ENCODE measurements at places on chromosomes 11 and 22.

DNA sequence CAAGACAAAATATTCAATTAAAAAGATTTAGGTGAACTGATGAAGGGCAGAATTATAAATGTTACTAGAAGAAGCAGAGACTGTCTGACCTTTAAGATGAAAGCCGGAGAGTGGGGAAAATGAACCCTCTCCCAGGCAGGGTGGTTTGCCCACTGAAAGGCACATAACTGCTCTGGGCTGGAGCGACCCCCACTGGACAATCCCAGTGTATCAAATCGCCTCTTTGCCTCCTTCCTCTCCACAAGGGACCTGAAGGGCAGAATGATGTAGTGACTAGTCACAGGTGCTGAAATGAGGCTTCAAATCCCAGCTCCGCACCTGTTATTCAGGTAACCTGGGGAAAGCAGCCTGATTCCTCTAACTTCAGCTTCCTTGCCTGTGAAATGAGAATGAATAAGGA, 69.0 kb downstream of the EFCAB6 start:
- no peak for DNase-seq

- no peak for DNase-seq
These were observed 1.1 kb upstream of the GAB2 start for GRCh38 chr11:78418584-78419211.

GRCh38 chr22:19110064-19110458, 12.2 kb downstream of the DGCR2 start:
- no peak for DNase-seq

GRCh38 chr11:100908746-100909145, 220.9 kb downstream of the PGR start:
- DNase-seq: no peak

DNA sequence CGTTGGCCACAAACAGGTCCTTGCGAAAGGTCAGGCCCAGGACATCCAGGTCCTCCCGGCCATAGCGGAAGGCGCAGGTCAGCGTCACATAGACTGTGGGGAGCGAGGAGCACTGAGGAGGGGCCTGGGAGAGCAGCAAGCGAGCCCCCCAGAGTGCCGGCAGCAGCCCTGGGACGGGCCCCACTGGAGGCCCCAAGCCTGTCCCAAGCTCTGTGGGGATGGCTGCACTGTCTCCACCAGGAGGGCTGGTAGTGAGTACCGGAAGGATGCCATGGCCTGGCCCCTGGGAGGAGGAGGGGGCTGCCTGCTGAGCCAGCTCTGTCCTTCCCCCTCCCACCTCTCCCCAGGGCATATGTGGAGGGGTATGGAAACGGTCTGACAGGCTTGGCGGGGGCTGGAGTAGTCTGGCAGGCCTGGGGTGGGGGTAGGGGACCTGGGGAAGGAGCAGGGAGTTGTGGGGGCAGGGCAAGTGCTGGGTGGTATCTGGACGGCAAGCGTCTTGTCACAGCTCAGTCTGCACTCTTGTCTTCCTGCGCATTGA, 42.9 kb downstream of the TPBGL start:
- peak; percentile 34 for DNase-seq

DNA sequence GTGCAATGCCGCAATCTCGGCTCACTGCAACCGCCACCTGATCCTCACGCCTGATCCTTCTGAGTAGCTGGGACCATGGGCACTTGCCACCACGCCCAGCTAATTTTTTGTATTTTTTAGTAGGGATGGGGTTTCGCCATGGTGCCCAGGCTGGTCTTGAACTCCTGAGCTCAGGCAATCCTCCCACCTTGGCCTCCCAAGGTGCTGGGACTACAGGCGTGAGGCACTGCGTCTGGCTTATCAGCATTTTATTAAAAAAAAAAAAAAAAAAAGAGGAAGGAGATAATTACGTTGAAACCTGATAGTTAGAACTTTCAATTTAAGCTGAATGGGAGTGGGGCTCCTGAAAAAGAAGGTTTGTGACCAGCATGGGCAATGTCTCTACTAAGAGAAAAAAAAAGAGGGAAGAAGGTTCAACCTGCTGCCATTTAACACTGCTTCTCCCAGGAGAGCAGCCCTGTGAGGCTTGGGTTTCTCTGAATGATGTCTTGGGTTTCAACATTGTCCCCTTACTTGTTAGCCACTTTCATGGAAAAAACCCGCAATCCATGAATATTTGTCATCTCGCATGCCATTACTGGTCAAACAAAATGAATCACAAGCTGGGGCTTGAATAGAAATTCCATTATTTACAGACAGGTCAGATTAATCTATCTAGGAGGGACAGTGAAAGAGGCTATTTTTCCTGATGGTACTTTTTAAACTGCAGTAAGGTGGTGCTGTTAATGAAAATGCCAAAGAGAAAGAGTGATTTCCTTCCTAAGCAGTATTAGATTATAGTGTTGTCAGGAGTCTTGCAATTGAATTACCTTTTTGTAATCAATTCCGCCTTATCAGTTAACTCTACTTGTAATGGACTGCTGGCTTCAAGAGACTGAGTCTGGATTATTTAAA, 72.5 kb downstream of the PACS1 start:
- DNase-seq: peak; percentile 85

DNA sequence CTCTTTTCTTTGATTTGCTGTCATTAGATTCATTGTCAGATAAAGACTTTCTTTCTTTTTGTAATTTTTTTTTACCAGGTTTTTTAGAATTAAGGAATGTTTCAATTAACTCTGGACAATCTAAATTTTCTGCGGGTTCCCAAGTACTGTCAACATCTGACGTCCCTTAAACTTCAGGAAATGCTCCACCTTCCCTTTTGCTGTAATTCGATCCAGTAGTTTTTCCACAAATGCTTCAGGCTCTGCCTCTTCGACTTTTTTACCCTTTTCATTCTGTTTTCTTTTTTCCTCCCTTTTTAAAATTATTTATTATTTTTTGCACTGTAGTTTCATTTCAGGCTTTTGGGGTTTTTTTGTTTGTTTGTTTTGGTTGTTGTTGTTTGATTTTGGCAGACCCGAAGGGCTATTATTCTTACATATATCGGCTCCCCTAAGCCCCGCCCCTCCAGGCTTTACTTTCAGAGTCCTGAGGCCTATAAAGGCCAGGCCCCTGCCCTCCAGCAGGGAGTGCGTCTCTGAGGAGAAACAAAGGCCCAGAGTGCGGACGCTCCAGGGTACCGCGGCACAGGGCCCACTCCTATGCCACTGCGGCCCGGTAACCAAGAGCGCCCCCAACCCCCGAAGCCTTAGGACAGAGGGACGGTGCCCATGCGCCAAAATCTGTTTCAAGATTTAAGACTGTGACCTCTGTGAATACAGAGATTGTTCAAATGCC, 116.4 kb downstream of the TYR start:
- DNase-seq: no peak

DNA sequence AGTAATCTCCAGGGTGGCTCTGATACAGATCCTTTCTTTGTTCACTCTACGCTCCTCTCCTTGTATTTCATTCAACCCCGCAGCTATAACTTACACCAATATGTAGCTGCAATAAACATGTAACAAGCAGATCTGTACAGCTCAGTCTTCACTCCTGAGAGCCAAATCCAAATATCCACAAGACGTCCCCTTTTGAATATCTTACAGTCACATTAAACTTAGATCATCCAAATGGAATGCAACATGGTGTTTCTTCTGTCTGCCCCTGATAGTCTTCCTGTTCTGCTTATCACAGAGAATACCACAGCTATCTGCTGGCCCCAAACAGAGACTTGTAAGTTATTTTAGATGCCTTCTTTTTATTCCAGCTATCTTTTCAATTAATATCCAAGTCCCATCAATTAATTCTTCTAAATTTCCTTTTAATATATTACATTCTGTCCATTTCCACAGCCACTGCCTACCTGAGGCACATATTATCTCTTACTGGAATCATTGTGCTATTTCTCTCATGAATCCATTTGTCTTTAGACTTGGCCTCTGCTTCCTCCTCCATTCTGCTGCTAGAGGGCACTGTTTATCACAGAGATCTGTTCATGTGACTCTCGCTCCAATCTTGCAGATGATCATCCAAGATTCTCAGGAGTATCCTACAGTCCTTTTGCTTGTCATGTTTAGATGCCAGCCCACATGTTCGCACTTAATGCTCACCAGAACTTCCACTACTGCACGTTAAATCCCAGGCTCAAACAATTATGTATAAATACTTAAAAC, 908.6 kb downstream of the NTM start:
- DNase-seq: no peak

- no peak for DNase-seq
These were observed 17.4 kb downstream of the CTSC start for GRCh38 chr11:88320149-88320559.

- no peak for DNase-seq
These were observed 13.6 kb upstream of the OR51S1 start for GRCh38 chr11:4862447-4863236.

DNA sequence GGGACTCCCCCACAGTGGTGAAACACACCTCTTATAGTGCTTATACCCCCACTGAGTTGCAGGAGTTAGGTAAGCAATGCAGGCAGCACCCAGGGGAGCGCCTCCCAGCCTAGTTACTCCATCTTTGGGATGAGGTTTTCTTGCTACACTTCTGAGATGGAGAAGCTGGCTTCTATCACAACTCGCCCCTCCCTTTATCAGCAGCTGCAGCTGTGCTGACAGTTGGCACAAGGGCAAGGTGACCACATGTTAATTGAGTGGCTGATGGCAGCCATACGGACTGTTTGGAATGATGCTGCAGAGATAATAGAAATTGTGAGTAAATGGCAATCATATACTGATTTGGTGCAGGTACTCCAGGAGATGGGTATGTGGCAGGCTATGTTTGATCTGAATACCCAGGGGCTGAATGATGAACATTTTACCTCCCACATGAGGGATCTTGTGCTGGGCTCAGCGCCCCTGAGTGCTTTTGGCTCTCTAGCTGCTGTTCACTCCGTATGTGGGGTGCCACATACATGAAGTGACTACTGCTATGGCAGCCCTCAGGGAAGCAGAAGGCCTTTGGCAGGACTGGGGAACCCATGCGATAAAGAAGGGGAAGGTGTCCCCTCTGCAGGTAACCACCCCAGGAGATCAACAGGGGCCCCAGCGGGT, 29.2 kb upstream of the KCNA4 start:
- DNase-seq: no peak

DNA sequence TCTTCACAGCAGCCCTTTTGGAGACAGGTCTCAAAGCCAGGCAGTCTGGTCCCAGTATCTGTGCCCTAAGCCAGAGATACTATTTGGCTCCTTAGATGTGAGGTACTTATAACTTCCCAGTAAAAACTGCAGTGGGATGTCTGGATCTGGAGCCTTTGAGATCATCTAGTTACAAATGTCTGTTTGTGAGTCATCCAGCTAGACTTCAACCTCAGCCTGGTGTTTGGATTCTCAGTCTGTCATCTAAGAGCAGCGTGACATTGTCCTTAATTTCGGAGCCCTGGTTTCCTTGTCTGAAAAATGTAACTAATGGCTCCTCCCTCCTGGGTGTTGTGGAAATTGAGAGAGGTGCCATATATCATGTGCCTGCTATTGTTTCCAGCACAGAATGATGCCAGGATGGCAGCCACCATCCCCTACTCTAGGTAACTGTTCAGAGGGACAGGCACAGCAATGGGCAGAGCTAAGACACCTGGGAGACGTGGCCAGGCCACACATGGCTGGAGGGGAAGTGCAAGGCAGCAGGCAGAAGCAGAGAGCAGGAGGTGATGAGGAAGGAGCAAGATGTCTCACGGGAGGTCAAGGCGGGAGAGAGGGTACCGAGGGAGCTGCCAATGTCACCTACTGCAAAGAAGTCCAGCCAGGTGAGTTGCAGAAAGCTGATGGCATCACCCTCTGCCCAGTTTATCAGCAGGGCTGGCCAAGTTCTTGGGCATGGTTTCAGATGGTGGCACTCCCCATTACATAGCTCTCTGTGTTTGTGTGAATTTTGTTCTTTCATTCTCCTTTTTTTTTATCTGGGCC, 20.6 kb upstream of the ST3GAL4 start:
- DNase-seq: no peak

GRCh38 chr11:73325036-73325981, 17.2 kb downstream of the ARHGEF17 start:
- DNase-seq: no peak

DNA sequence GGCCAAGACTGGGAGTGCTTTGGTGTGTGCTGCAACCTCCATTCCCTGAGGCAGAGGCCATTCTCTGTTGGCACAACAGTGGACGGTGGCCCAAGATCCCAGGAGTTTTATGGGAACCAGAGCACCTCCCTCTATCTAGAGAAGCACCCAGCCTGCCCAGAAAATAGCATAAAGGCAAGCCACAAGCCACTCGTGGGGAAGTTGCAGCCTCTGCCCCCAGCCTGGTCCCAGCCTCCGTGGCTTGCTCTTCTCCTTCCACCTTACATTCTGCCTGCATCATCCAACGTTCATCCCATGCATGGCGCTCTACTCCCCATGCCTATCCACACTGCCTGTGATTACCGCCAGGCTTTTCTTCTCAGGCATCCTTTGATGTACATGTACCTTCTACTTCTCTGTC, 15.8 kb downstream of the IL17RA start:
- DNase-seq: no peak

DNA sequence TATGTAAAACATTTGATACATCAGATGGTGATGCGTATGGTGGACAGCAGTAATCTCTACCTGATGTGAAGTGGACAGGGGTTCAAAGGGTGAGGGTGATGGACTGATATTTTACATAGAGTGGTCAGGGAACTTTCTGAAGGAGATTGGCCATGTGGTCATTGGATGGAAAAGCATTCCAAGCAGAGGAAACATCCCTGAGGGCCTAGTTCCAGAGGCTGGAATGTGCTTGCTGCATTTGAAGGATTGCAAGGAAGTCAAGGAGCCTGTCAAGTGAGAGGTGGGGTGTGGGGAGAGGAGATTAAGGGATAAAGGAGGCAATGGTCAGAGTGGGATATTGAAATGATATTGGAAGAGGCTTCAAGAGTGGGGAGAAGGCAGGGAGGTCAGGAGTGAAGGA, 151.9 kb upstream of the NTM start:
- no peak for DNase-seq

All from SK-N-DZ (cell line).